ENCODE measurements at places on chromosomes 16 and 17.

DNA sequence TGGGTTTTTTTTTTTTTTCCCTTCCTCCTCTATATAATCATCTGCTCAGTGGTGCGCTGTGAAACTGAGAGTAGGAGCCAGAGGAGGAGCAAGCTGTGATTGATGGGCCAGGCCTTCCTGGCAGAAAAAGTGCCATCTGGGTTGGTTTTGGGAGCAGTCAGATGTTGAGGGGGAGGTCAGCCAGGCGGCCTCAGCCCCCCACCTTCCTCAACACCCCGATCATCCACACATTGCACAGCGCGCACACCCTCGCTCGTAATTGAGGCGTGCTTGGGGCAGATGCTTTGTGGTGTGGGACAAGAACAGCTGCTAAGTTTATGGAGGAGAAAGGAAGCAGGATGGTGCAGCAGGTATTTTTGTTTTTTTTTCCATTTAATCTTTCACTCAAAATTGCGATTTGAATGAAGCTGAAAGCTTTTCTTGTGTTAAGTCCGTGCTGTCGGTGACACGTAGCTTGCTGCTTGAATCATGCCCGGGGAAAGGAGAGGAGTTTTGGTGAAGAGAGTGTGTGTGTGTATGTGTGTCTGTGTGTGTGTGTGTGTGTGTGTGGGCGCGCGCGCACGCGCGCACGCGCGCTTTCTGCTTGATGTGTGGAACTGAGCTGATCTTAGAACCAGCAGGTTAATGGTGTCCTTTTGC is 177.4 kb downstream of the RBFOX1 start:
- DNase-seq, result no peak

DNA sequence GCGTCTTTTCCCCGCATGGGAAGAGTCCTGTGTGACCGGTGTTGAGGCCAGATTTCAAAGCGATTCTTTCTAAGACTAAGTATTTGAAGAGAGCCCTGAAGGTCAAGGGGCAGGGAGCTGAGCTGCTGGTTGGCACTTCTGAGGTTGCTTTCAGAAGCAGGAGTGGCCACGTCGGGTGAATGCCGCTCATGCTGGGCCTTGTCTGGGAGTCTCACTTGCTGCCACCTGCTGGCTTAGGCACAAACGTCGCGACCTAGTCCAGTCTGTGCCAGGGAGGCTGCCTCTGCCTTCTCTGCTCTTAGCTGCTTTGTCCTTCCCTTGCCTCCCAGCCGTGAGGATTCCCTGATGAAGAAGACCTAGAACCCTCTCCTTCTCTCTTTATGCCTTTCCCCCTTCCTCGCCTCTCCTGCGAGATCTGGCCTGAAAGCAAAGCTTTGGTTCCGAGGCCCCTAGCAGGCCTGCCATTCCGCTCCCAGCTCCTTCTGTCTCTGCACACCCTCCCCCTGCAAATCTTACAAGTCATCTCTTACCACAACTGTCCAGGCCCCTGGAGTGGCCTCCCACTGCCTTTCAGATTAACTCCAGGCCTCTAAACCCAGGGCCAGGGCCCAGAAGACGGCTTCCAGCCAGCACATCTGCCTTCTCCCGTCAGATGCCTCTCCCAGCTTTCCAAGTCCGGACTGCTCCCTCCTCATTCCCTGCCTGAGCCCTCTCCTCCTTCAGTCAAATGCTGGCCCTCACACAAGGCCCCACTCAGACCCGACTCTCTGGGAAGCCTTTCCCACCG is 11.4 kb downstream of the CTNS start:
- DNase-seq, result peak; percentile 65

- peak; percentile 69 for DNase-seq
Observed at GRCh38 chr16:85296859-85297660, 184.8 kb upstream of the CIBAR2 start.

GRCh38 chr16:3587547-3588110 is 10.4 kb upstream of the NLRC3 start:
- no peak for DNase-seq

DNA sequence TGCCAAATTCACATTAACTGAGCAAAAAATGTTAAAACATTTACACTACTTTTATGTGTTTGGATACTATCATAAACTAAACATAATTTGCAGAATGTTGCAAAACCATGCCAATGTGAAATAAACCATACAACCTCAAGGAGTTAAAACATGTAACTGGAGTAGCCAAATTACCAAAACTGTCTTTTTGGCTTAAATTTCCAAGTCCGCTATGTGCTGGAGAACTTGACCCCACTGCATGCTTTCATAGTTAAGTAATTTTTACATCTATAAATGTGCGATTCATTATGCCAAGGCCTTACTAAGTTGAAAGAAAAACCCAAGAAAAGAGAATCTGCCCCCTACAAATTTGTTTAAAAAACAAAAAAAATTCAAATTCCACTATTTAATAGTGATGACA is 28.2 kb downstream of the BRD7 start:
- DNase-seq, result no peak

DNA sequence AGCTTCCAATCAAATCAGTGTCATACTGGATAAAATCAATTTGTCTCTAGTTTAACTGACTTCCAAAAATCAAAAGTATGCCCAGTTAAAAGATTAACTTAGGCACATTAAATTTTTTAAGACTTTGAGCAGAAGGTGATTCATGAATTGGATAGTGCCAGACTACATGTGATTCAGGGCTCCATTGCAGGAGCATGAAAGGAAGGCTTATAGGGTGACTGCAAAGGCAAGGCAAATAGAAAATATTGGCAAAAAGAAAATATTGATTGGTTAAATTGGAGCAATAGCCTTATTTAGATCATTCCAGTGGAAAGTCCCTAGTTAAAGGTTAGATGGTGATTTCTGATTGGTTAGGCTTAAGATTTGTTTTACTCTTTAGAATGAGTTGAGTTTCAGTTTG is 223.9 kb upstream of the ERCC4 start:
- no peak for DNase-seq

- DNase-seq, result no peak
Observed at GRCh38 chr17:50047083-50047482, 8.8 kb upstream of the ITGA3 start.

DNA sequence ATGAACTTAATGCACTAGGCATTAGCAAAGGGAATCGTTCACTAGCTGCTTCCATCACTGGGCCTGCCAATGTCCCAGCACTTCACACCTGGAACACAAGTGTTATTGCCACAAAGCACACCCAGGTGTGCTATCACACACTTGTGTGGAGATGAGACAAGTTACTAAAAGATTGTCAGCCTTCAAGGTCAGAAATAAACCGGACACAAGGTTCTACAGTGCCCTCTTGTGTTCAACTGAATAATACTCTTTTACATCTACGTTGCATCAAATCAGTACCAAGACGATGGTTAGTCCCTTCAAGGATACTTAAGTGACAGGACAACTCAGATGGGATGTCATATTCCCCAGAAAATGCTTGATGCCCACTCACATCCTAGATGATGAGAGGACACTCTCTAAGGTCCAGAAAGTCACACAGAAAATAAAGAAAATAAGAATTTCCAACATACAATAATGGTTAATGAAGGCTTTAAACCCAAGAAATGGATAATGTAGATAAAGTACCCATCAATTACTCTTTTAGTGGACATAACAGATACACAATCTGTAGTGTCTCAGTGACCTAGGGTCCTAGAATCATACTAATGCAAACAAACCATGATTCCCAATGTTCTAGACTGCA is 16.4 kb upstream of the GLG1 start:
- DNase-seq, result peak; percentile 51

DNA sequence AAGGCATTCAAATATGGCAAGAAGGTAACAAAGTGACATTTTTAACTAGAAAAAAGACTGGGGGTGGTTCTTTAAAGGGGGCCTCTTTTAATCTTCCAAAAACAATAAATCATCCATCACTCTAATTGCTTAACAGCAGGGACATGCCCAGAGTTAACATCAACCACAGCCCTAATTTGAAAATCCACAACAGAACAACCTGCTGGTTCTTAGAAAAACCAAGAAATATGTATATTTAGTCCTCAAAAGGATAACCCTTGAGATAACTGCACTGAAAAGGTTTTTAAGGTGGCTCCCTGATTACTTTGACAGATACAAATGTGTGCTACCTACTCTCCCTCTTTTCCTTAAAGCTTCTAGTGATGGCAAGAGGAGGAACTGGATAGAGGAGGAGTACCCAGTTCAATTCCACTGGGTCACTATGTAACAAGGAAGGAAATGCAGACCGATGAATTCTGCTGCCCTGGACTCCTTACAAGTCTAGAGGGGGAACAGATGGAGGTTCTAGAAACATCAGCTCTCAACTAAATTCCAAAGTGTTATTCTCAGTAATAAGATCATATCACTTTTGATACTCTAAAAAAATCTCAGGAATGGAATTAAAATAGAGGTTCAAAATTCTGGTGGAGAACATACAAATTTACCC is 54.3 kb downstream of the N4BP1 start:
- DNase-seq, result no peak

- DNase-seq, result no peak
Observed at GRCh38 chr17:67198131-67198530, 46.9 kb downstream of the HELZ start.

GRCh38 chr17:48995304-48995973 is 1.7 kb upstream of the IGF2BP1 start:
- no peak for DNase-seq
